Activated naive CD4-positive, alpha-beta T cell treated with anti-CD3 and anti-CD28 coated beads, Interleukin-2, amount 50 U/mL, for 16 hours (primary cell): ENCODE measurements at places on chromosomes 4 and X.

DNA sequence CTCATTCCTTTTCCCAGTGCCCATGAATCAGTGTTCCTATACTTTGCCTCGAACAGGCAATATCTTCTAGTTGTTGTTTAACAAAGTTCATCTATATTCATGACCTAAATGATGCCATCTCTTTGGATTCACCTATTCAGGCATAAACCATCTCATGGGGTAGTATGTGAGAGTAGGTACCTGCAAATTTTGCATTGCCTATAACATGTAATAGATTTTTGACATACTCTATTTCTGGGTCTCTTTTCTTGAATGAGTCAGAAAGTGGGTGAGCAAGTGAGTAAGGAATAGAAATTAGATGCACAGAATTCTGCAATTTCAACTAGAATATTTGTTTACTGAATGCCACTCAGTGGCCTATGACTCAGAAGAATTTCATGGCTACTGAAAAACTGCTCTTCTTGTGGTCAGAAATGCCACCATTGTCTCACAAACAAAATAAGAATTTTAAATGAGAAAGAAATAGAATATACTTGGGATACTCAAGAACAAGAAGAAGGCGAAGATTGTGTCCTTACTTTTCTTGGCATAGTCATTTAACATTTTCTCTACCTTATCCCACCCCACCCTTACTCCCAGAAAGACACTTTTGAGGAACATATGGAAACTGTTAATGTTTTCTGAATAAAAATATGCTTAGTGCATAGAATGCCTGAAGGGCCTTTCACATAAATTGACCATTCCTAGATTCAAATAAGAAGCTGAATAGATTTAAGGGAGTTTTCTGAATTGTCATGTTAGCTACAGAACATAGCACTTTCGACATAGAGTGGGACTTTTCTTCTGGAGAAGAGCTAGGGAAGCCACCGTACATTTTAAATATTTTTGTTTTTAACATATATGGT, 86.8 kb downstream of the HHIP start:
- DNase-seq: no peak

- DNase-seq: no peak
Measured at GRCh38 chr4:73844345-73844744, 7.9 kb downstream of the CXCL6 start.

DNA sequence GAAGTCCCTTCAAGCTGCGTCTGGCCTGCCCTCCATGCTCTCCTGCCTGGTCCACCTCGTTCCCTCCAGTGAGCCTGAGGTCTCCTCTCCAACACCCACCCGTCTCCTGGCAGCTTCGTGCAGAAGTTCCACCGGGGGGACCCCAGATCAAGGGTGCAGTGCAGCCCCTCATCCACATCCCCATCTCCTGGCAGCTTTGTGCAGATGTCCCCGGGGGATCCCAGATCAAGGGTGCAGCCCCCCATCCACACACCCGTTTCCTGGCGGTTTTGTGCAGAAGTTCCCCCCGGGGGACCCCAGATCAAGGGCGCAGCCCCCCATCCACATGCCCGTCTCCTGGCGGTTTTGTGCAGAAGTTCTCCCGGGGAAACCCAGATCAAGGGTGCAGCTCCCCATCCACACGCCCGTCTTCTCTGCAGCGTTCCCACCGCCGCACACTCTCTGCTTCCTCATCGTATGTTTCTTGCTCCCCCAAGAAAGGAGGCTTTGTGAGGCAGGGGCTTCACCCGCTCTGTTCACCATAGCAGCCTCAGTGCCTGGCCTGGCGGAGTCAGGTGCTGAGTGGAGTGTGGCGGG, 35.7 kb downstream of the PIGG start:
- DNase-seq: no peak

DNA sequence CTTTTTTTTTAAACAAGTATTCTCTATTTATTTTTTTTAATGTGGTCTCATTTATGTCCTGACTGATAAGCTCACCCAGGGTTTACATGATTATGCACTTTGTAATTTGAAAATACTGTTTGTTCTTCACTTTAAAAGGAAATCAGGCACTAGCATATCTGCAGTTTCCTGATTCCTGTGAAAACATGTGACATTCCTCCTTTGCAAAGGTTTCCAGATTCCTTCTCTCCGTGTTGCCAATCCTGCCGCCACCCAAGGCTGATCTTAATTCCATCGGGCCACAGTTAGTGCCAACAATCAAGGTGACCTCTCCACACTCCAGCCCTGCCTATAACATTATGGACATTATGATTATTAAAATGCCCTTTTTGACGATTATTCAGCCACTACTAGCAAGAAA, 225.4 kb downstream of the PCDH7 start:
- DNase-seq: no peak

- no peak for DNase-seq
Measured at GRCh38 chr4:95409127-95409526, 139.6 kb downstream of the UNC5C start.

DNA sequence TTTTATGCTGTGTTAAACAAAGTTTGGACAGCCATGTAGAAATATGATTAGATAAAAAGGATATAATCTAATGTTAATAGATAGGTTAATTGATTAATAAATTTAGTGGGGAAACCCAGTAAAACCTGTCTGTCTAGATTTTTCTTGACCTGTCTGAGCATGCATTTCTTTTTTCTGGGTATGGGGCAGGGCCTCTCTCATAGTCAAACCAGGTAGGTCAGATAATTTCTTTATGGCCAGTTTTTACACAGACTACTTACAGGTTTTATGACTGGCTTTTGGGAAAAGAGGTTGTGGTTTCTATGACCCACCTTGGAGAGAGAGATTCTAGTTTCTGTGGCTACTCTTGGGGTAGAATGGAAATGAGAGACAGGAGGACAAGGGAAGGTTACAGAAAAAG, 135.6 kb upstream of the EPHA5 start:
- DNase-seq: no peak

GRCh38 chr4:82401600-82401999, 27.8 kb upstream of the HNRNPD start:
- no peak for DNase-seq

GRCh38 chr4:182748949-182749348, 168.2 kb downstream of the DCTD start:
- DNase-seq: no peak

- no peak for DNase-seq
Measured at GRCh38 chrX:87736576-87736975, 219.0 kb downstream of the KLHL4 start.

DNA sequence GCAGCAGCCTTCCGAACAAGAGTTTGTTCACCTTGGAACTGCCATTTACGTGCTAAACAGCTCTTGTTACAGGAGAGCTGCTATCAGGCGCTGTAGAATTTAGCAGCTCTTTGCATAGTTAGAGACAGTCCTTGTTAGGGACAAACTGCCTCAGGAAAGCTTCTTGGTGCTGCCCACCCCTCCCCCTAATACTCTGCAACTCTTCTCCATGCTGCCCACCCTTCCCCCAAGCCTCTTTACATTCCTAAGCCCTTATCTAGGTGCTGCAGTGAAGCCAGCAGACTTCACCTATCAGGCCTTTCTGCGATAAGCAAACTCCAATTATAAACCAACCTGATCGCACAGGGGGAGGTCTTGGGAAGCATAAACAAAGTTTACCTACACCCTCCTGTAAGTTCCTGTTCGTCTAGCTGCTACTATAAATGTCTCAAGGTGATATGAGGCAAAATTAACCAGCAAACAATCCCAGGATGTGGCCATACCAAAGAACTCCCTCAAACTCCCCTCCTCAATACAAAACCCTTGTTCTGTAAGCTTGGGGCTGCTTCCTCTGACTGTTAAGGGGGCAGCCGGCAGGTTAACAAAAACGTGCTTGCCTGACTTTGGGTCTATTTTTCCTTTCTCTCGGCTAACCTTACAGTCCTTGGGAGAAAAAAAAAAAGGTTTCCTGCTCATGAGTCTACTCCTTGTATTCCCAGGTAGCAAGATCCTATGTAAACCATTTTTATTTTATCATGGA, 74.0 kb upstream of the GC start:
- no peak for DNase-seq

- no peak for DNase-seq
Measured at GRCh38 chr4:6811165-6811564, 28.6 kb downstream of the KIAA0232 start.

DNA sequence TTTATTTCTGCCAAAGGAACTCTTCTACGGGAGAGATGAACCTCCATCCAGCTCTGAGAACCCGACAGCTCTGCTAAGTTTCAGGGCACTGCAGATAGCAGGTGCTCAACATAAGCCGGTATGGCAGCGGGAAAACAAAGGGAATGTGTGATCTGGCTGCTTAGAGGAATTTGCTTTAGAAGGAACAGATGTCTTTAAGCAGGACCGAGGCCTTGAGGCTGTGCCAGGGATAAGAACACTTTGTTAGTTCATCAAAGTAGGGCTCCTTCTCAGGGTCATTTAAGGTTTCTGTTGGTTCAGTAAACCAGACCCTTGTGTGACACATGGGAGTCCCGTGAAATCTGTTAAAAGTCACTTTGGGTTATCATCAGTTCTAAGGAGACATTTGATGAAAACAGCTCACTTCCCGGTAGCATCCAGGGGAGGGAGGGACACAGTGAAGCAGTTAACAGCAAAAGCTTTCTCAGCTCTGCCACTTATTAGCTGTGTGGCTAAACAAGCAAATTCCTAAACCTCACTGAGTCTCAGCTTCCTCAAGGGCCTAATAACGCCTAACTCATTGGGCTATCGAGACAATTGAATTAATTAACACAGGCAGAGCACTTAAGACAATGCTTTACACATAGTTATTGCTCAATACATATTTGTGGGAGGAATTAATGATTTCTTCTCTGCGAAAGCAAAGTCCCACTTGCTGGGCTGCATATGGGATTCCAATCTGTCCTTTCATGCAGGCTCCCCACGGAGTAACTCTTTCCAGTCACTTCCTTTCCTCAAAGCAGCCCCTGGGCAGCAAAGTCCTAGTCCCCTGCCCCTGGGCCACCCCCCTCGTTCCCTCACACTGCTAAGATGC, 2.9 kb upstream of the FTSJ1 start:
- DNase-seq: no peak

GRCh38 chrX:150569155-150569477, 695 bp downstream of the MTM1 start:
- DNase-seq: peak; percentile 46

GRCh38 chr4:7845493-7846128, 94.0 kb downstream of the AFAP1 start:
- no peak for DNase-seq

- no peak for DNase-seq
Measured at GRCh38 chr4:142353149-142353738, 492.9 kb downstream of the INPP4B start.

- no peak for DNase-seq
Measured at GRCh38 chr4:152780267-152780778, 569 bp downstream of the ARFIP1 start.

DNA sequence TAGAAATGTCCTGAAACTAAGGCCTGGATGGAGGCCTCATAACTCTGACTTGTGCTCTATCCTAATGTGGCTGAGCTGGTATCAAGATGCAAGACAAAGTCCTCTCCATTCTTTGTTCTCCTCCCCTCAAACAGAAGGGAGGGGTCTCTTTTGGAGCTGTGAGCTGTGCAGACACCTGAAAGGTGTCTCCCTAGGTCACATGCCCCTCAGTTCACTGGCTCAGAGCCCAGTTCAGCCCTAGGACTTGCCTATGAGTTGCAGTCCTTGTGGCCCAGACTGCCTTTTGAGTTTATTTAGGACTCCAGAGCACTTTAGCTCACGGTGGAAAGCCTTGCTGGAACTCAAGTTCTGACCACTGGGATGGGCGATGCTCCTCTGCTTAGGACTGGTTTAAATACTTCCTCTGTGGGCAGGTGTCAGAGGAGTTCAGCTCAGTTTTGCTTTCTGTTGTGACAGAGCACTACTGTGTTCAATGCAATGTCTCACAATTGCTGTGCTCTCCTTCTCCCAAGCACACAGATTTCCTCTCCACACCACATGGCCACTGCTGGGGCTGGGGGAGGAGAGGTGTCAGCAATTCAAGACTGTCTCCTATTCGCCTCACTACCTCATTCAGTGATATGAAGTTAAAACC, 84.8 kb upstream of the ZNF827 start:
- DNase-seq: no peak

DNA sequence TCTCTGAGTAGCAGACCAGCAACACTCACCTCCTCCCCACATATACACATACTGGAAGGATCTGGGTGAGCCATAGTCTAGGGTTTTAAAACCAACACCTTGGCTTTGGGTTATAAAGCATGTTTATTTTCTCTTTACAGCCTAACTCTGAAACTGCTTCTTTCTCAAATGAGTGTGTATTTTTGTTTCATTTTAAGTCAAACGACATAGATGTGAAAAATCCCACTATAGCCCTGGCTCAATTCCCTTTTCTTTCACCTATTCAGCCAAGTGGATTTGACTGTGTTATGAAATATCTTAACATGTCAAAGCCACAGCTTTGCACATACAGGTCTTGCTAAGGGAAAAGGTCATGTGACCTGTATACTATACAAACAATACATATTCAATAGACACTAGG, 13.8 kb downstream of the NEXMIF start:
- no peak for DNase-seq
